ENCODE measurements at places on chromosomes 5 and 9.
A peak's percentile ranks its signal among the peaks of the same experiment; 100 is the strongest.

DNA sequence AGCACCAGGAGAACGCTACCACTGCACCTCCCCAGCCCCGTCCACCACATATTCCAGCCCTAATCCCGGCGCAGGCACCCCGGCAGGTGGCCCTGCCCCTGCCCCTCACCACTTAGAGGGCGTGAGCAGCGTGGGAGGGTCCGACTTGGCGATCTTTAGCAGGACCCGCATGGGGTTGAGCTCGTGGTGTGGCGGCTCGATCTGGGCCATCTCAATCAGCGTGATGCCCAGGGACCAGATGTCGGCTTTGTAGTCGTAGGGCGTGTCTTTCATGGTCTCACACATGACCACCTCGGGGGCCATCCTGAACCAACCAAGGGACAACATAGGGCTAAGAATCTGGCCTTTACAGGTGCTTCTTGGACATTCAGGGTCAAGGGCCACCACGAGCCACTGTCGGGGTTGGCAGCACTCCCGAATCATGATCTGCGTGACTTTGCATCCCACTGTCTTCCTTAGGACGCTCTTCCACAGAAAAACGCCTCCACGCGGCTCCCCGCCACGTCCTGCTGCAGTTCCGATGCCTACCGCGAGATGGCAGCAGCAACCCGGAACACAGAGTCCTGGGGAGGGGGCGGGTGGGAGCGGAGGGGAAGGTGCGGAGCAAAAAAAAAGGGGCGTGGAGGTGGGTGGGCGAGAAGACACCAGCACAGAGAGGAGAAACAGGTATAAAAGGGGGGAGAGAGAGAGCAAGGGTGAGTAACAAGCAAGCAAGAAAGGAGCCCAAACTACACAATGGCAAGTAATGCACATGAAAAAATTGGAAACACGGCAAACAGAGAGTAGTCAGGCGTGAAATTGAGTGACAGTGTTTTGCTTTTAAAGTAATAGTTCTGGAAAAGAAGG is 81.3 kb downstream of the STK10 start:
- DNase-seq, result no peak

DNA sequence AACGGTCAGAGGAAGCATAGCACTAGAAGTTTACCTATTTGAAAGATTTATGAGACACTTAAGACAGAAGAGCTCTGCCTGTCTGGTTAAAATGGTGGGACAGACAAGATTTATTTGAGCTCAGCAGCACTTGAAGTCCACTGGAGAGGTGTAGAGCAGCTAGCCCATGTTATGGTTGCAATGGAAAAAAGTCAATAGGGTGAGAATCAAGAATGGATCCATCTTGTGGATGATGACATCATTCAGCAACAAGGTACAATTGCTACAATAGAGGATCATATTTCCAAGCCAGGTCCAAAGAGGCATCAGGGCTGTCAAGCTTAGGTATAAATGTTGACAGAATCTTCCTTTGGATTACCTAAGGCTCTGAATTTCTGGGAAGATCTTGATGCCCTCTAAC is 21.1 kb upstream of the ZNF131 start:
- DNase-seq, result no peak

GRCh38 chr5:98902733-98903132 is 26.1 kb downstream of the CHD1 start:
- peak; percentile 29 for DNase-seq

DNA sequence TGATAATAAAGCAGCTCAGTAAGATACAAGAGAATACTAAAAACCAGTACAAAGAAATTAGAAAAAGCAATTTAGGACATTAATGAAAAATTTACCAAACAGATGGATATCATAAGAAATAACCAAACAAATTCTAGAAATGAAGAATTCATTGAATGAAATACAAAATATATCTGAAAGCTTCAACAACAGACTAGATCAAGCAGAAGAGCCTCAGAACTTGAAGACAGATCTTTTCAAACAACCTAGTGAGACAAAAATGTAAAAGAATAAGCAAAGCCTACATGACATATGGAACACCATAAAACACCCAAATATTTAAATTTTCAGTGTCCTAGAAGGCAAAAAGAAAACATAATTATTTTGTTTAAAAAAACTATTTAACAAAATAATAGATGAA is 66.9 kb downstream of the SKIC3 start:
- DNase-seq, result no peak

- DNase-seq, result no peak
These were observed 178.2 kb upstream of the FBXL7 start for GRCh38 chr5:15321776-15322175.

GRCh38 chr5:53820802-53821171 is 260.3 kb downstream of the NDUFS4 start:
- no peak for DNase-seq

DNA sequence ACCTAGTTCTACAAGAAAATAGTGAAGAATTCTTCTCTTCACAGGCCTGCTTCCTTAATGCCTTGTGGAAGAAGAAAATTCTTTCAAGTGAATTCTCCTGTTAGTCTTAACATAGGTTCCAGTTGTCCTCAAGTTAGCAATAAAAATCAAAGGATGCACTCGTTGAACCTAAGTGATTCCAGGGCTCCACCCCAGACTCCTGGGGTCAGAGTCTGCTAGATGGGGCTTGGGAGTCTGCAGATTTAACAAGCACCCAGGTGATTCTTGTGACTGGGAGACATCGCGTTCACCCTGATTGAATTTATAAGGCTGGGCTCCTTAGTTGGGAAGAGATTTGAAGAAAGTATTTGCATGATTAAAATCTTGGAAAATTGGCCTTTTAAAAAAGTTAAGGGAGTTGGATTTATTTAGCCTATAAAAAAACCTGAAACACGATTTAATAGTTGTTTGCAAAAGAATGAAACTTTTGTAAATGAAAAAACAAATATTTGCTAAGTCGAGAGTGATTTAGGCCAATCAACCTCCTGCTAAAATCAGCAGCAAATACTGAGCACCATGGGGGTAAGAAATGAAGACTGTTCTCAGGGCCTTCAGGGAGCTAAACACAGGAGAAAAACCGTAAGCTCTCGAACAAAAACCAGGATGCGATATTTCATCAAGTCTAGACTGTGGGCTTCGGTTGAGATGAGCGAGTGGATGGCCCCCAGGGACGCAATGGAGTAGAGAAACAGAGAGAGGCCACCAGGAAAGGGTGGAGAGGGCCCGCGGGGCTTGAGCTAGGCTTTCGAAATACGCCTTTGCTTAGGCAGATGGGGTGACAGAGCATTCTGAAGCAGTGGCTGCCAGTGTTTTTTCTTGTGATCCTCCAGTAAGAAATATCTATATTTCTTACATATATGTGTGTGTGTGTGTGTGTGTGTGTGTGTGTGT is 86.9 kb upstream of the TTC23L start:
- no peak for DNase-seq

GRCh38 chr9:114592356-114592755 is 4.8 kb downstream of the ATP6V1G1 start:
- DNase-seq, result peak; percentile 90

DNA sequence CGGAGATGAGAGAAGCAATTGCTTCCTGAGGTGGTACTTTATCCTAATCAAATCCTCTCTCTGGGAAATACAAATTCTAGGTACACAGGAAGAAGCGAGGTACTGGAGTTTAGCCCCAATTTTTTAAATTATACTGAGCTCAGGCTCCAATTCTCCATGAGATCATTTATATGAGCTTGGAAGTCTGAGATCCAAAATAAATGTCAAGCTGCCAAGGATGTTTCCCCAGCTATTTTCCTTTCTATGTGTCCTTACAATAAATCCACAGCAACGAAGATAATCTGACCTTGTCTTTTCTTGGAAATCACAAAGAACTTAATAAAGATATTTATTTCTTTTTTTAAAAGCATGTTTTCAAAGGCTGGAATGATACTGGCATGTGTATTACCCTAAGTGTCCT is 597.3 kb downstream of the GABRG2 start:
- no peak for DNase-seq

Data from mammary epithelial cell (primary cell).